Left renal pelvis (tissue), 4 donors: ENCODE measurements at places on chromosomes 13 and 19. TPM values are rescaled to one million over a fixed set of nuclear protein-coding genes. Genes with fewer than 3 reads are reported as not detected.

GRCh38 chr19:38317104-38317612, 1.4 kb upstream of the YIF1B start:
- DNase-seq, result no peak

Gene ZNF256
- polyA plus RNA-seq, result 7.9 TPM

DNA sequence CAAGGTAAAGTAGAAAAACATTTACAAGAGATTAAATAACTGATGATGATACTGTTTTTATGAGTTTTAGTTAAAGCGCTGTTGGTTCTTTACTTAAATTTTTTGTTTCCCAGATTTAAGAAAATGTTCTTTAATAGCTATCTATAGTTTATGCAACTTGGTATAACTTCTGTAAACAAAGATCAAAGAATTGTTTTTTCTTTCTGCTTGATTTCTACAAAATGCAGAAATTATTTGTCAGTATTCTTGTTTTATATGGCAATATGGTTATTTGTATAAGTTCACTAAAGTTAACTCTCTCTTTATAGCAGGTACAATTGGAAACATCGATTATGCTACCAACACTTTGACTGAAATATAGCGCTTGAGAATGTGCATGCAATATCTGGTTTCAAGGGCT, 2465.1 kb upstream of the PCDH20 start:
- DNase-seq, result no peak

Gene KIR3DL2
- not detected for polyA plus RNA-seq

Gene SLC27A1
- polyA plus RNA-seq, result 22.6 TPM

Gene LGALS7
- polyA plus RNA-seq, result 0.57 TPM

GRCh38 chr19:49114630-49115363, 627 bp downstream of the LIN7B start:
- DNase-seq, result no peak

Gene SIGLECL1
- polyA plus RNA-seq, result not detected

GRCh38 chr13:27918041-27918917, 1.5 kb upstream of the PDX1 start:
- no peak for DNase-seq

DNA sequence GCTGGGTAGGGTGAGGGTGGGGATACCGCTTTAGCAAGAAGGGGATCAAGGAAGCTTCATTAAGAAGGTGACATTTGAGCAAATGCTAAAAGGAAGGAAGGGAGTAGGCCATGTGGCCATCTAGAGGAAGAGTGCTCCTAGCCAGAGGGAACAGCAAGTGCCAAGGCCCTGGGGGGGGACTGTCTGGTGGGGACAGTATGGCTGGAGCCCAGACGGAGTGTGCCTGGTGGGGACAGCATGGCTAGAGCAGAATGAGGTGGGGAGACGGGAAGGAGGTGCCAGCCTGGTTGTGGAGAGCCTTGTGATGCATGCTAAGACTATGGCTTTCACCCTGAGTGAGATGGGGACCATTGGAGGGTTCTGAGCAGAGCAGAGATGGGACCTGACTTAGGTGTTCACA, 2.1 kb upstream of the TGFB1 start:
- DNase-seq, result no peak

Gene VSTM1
- polyA plus RNA-seq, result not detected

Gene ZNF497
- 3.5 TPM for polyA plus RNA-seq
